ENCODE measurements at places on chromosomes 13 and 19.

- no peak for DNase-seq
Observed at GRCh38 chr19:41868989-41869300, 8.1 kb upstream of the CD79A start.

GRCh38 chr19:48992581-48993174 is 431 bp downstream of the GYS1 start:
- no peak for DNase-seq

DNA sequence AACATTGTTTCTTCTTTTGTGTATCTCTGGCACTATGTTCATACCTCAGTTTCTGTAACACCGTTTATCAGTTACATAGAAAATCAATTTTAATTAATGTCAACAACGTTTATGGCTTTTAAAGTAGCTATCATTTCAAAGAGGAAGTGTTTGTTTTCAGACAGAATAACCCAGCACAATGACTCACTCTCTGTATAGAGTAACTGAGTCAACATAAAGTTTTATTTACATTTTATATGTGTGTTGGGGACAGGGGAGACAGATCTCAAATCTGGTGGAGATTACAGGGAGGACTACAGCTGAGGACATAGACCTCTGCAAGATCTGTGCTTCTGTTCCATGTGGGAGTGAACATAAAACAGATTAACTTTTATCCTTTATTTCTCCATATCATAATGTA is 2590.1 kb downstream of the PCDH9 start:
- DNase-seq = no peak

DNA sequence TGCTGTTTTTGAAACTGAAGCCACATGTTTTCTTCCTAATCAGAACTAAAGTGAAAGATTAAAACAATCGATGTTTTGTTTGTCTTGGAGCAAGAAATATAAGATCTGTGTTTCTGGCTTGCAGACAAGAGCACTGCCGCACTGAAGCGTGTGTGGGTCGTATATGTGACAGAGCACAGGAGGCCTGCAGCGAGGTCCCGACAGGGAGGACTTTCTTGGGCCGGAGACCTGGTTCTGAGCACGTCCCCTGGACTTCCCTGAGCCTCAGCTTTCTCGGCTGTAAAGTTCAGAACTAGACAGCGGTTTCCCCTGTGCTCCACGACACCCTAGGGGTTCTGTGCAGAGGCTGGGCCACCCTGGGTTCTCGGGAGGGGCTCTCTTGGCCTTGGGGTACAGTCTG is 60.5 kb downstream of the GADD45B start:
- no peak for DNase-seq

DNA sequence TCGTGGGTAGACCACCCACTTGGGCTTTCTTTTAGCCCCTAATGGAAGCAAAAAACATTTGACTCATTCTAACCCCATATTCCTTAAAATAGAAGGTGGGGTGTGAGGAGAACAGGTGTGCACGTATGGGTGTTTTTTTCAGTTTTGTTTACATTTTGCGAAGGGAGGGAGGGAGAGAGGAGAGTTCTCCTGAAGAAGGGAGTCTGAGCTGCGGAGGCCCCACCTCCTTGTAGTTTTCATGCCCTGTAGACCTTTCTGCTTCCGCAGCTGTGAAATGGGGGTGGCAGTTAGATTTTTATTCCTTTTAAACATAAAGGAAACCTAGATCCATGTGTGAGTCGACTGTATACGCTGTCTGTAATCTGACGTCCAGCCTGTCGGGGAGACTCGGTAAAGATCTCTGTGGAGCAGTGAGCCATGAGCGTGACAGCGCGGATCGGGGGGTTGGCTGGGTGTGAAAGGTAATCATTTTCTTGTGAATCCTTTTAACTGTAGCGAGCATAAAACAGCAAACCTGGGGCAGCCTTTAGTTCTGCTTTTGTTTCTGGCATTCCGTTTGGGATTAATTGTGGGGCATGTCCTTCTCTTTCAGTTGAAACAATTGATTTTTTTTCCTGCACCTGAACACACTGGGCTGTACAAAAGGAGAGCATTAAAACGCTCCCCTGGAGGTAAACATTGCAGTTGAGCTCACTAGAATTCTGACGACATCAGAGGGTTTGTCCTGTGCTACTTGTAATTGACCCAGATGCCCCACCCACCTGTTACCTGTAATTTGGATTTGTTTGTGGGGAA is 2.3 kb downstream of the UPF1 start:
- DNase-seq = no peak

DNA sequence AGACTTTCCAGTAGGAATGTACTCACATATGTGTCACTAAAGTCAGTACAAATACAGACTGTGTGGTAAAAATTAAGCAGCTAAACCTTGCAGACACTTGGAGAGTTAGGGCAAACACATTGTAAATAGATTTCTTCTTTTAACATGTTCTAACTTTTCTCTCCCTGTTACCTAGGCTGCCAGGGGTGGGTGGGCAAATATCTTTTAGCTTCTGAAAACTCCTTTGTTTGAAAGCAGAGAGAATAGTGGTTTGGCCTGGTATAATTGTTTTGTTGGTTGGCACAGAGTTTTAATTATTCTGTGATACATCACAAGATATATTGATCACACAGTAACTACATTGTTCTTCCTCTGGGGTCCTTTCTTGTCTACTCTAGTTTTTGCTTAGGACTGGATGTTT is 289.8 kb upstream of the DACH1 start:
- no peak for DNase-seq

DNA sequence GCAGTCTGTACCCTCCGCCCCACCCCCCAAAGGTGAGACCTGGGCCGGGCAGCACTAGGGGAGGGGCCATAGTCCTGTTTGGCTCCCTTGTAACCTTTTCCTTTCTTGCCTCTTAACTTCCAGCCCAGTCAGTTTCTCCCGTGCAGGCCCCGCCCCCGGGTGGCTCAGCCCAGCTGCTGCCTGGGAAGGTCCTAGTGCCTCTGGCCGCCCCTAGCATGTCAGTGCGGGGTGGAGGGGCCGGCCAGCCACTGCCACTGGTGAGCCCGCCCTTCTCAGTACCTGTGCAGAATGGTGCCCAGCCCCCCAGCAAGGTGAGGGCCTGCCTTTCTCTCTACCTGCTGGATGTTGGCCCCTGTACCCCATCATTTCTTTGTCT is 10.5 kb upstream of the PRR19 start:
- no peak for DNase-seq

DNA sequence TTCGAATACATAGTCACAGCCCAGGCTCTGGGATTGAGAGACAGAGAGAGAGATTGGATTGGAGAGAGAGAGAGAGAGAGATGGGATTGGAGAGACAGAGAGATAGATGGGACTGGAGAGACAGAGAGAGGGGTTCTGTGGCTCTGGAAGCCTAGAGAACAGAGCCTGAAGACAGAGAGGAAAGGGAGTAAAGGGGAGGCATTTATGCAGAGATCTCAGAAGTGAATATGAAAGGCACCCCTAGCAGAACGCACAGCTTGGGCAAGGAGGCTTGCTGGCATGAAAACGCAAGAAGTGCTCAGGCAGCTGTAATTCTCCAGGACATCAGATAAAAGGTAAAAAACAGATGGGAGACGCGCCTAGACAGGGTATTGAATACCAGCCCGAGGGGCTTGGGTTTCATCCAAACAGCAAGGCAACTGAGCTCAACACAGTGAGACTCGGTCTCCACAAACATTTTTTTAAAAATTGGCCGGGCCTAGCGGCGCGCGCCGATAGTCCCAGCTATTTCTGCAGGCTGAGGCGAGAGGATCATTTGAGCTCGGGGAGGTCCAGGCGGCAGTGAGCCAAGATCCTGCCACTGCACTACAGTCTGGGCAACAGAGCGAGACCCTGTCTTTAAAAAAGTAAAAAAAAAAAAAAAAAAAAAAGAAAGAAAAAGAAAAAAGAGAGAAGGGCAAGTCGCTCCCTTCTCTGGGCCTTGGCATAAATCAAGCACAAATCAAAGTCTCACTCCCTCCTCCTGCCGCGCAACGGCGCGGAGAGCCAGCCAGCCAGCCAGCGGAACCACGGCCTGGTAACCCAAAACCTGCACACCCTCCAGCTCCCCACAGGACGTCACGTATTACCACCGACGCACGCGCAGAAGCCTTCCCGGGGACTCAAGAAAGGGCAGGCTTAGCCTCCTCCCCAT is 774 bp upstream of the PPP2R1A start:
- no peak for DNase-seq

- no peak for DNase-seq
Observed at GRCh38 chr13:36355632-36356031, 9.4 kb upstream of the SPART start.

- DNase-seq = peak; percentile 19
Observed at GRCh38 chr13:91398413-91399188, at the start of gene GPC5. Gene GPC5, plus strand, starts transcription at chr13:91398621.

GRCh38 chr19:11658970-11659369 is 61.7 kb downstream of the ZNF627 start:
- no peak for DNase-seq

GRCh38 chr19:30651691-30652090 is 279.5 kb downstream of the ZNF536 start:
- DNase-seq = no peak

GRCh38 chr13:97435794-97436193 is 1.8 kb downstream of the RAP2A start:
- DNase-seq = no peak

DNA sequence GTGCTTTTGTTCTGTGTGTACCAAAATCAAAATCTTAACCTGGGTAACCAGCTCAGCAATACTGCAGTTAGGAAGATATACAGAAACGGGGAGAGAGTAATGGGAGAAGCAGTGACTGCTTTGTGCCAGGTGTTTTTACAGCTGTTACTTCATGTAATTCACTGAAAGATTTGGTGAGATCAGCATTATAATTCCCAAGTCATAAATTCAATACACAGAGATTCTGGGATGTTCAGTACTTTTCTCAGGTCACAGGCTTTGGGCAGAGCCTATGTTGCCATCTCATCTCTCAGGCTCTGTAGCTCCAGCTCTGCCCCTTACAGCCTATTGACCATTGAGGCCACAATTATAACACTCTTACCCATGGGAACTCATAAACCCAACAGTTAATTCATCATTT is 138.5 kb downstream of the ZAR1L start:
- DNase-seq = no peak

GRCh38 chr13:99256283-99256682 is 1.9 kb downstream of the GPR18 start:
- DNase-seq = peak; percentile 59
